NCI-H1105 (cell line): ENCODE measurements at places on chromosomes 3 and 15.

GRCh38 chr3:143633816-143634215 lies 214.5 kb downstream of the SLC9A9 start:
- no peak for DNase-seq

GRCh38 chr15:98167722-98168268 lies 207.3 kb downstream of the ARRDC4 start:
- no peak for DNase-seq

DNA sequence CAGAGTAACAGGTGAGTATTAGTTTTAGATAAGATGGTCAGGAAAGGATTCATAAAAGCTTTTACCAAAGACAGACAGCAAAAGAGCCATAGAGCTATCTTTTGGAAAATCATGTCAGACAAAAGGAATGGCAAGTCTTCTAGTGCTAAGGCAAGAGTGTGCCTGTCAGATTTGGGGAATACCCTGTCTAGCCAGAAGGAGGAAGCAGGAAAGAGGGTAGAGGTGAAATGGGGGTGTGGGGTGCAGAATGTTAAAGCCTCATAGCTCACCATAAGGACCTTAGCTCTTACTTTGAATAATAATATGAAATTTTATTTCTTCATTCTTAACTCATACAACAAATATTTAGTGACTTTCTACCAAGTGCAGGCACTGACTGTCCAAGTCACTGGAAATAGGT lies 512.1 kb upstream of the ROBO2 start:
- DNase-seq: no peak

DNA sequence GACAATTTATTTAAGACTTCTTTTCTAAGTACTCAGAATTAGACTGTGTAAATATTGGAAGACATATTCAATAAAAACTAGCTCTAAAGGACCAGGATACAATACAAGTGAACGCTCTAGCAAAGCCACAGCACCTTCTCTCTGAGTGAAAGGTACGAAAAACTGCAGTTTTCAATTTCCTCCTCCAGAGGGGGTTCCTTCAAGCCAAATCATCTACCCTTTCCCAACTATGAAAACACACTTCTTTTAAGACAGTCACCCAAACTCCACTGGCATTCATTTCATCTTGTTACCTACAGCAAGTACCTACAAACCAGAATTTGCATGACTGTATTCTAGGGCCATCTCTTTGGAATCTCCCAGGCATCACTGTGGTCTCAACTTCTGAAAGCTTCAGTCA lies 165.8 kb downstream of the ERC2 start:
- DNase-seq: no peak

DNA sequence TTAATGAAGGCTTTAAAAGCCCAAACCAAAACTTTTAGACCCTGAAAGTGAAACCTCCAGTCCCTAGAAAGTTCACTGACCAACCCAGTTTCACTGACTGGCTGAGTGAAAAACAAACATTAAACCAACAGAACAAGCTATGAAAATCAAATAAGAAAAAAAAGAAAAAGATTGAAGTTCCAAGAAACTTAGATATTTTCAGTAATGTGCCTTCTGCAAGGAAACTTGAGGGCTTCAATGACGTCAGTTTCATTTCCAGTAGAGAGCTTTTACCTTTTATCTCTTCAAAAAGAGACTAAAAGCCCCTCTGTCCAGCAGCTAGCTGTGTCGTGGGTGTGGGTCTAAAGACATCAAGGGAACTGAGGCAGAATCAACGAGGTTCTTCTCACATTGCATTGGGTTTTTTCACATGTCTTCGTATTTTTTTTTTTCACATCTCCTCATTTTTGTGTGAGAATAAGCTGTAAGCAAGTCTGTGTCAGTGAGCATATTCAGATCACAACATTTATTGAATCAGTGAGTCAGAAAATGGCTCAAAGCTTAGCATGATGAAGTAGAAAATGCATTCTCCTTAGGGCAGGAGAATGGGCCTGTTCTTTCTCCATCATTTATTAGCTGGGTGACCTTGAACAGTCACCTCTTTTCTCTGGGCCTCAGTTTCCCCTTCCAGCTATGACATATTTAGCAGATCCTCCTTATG lies 54.8 kb upstream of the BCL6 start:
- DNase-seq: no peak

DNA sequence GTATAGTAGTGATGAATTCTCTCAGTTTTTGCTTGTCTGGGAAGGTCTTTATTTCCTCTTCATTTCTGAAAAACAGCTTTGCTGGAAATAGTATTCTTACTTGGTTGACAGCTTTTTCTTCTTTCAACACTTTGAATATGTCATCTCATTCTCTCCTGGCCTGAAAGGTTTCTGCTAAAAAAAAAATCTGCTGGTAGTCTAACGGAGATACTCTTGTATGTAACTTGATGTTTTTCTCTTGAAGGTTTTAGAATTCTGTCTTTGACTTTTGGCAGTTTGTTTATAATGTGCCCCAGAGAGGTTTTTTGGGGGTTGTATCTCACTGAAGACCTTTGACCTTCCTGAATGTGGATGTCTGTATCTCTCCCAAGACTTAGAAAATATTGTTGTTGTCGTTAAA lies 47.0 kb downstream of the THSD4 start:
- no peak for DNase-seq
